ENCODE measurements at places on chromosomes 5 and 9.

- no peak for DNase-seq
These were observed 31.4 kb upstream of the GDNF start for GRCh38 chr5:37871023-37871815.

DNA sequence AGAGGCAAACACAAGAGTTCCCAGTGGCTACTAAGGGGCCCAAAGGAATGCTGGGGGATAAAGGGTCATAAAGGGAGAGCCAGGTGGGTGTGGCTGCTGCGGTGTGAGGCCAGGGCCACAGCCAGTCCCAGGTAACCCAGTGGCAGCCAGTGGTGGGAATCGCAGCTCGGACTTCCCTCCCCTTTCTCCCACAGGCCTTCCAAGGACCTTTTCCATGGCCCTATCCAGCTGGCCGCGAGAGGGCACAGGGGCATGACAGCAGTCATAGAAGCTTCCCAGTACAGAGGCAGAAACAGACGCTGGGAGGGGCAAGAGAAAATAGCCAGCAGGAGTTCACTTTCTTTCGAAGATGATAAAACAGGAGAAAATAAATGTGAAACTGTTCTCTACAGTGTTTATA is 257.6 kb downstream of the SEMA5A start:
- DNase-seq: peak; percentile 86

DNA sequence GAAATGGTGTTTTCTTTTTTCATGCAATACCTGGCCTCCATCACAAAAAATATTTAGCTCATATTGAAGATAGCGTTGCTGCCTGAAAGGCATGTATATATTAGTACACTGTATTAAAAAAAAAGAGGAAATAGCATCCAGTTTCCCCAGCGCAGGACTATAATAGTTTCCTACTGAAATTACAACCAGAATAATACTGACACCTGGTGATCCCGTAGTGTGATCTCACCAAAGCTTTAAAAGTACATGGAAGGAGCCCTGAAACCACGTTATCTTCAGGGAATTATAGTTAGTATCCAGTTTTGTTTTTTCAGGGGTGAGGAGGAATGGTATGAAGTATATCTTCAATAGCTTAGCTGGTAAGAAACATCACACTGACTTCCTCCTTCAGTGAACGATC is 264.9 kb downstream of the CD180 start:
- no peak for DNase-seq

DNA sequence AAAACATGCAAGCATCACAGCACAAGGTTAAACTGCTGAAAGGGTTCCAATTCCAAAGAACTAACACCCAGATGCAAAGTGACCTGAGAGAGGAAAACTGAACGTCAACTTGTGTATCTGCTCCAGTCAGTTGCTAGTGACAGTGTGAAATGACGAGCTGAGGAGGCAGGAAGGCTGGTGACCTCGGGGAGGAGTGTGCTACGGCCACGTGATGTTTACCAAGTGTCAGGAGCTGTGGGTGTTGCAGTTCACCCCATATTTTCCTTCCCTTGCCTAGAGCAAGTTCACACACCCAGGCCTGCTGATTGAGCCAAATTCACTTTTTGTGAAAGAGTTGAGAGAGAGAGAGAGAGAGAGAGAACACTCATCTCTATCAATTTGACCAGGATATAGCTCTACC is 231.6 kb upstream of the ANKH start:
- no peak for DNase-seq

DNA sequence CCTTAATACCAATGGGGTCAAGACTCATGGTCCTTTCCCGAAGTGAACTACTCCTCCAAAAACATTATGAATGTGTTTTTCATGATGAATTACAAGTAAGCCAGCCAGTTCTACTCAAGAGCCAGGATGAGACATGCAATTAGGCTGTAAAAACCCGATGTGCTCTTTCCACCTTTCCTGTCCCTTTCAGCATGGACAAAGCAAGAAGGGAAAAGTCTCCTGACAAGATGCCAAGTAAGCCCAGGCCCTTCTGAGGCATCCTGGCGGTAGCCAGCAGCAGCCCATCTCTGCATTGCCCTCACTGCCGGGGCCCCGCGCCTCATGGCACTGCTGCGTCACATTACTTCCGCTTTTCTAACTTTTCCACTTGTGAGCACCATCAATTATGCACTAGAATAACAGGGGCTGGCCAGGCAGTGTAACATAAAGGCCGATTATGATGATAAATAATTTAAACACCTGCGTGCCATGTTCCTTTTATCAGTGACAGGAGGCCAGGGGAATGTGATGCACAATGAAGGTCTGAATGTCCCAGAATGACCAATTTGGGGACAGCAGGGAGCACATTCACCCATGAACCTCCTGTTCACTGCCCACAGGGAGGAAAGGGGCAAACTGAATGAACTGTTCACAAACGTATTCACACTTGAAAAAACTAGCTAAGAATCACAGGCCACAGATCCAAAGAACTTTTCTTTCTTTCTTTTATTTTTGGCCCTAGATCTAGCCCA is 37.4 kb downstream of the EFNA5 start:
- DNase-seq: no peak

DNA sequence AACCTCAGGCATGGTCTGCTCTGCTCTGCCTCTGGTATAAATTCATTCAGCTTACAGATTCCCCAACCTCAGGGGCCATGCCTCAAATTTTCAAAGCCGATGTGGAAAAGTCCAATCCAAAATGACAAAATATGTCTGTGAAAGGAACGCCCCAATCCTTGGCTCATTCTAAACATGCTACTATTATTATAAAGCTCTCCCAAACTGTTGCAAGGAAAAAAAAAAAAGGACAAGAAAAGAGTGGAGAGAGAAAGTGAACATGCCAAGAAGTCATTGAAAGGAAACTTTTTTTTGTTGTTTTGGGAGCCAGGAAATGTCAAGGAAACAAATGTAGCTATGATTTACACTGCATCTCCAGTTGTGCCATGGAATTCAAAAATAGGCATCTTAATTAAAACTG is 3.8 kb downstream of the COL23A1 start:
- DNase-seq: no peak

- no peak for DNase-seq
These were observed 24.8 kb upstream of the CPEB4 start for GRCh38 chr5:173863359-173863758.

DNA sequence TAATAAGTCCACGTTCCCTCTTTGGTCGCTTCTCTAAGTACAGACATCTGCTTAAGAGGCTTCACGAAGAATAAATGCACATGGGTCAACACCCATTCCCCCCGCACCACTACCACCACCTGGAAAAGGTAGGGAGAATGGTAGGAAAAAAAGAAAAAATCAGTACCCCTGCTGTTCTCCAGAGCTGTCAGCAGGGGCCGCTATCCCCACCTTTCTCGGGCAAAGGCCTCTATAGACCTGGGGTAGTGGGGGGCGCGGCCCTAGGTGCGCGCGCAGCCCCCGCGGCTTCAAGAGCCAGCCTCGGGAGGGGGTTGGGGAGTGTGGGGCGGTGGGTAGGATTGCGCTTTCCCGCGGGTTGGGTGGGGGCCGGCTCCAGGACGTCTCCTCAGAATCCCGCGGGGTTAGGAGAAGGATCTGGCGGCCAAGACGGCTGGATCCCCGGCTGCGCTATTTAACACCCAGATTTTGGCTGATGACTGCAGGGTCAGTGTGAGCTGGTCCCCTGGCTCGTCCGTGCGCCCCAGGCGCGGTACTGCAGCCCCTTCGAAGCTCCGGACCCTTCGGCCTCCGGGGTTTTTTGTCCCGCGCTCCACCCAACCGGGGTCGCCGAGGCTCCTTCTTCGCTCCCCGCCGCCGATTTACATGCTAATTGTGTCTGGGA is 1.6 kb upstream of the SEMA6A start:
- no peak for DNase-seq

- DNase-seq: no peak
These were observed 11.1 kb downstream of the LCP2 start for GRCh38 chr5:170286386-170286925.

GRCh38 chr5:73674669-73675004 is 48.6 kb downstream of the ARHGEF28 start:
- no peak for DNase-seq

DNA sequence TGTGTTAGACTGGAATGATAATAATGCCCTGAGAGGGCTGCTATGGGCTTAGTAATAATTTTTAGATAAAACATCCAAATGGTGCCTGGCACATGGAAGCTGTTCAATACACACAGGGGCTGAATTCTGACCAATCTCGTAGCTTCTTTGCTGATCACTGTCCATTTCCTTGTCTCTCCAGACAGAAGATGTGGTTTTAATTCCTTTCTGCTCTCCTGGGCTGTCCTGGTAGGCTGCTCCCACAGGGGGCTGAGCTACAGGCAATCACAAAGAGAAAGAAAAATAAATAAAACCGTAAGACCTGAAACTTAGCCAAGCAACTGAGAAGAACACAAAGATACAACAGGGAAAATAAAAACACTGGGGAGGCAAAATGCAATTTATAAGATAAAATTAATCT is 136.5 kb downstream of the CDK5RAP2 start:
- no peak for DNase-seq

- no peak for DNase-seq
These were observed 3.1 kb upstream of the ZCCHC10 start for GRCh38 chr5:133029416-133029815.

GRCh38 chr9:112043423-112043822 is 131.7 kb downstream of the SUSD1 start:
- DNase-seq: no peak

DNA sequence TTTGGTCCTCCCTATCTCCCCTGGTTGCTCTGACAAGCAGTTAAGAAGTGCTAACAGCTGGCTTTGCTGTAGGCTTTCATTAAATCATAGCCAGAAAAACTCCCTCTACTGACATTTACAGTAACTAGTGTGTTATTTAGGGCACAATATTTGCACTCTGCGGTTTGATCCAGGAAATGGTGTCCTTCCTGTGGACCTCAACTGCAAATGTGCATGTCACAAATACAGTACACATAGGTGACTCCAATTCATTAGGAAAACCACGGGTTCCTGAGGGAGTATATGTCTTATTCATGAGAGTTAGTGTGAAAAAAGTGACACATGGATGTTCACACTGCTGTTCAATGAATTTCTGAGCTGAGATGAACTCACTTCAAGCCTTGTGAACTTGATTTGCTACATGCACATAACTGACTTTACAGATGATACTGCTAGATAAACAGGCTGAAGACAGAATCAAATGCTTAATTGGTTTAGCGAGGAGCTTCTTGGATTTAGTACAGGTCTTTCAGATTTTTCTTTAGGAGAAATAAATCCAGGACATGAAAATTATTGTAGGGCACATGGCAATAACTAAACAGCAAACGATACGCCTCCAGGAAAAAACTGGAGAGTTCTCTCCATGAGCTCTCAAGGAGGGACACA is 281.5 kb downstream of the EFNA5 start:
- DNase-seq: no peak

DNA sequence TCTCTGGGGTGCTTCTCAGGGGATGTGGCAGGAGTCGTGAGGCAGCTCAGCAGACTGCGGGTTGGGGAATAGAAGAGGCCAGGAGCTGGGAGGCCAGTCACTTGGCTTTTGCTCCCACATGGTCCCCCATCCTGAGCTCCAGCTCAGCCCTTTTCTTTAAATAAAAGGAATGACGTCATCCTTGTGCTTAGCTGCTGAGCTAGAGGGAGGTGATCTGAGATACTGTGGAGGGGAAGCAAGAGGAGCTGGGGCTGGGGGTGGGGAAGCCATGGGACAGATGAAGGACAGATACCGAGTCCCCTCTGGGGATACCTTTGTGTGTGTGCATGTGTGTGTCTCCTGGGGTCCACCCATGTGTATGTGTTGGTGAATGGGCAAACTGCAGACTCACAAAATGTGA is 89.0 kb upstream of the ARAP3 start:
- no peak for DNase-seq

DNA sequence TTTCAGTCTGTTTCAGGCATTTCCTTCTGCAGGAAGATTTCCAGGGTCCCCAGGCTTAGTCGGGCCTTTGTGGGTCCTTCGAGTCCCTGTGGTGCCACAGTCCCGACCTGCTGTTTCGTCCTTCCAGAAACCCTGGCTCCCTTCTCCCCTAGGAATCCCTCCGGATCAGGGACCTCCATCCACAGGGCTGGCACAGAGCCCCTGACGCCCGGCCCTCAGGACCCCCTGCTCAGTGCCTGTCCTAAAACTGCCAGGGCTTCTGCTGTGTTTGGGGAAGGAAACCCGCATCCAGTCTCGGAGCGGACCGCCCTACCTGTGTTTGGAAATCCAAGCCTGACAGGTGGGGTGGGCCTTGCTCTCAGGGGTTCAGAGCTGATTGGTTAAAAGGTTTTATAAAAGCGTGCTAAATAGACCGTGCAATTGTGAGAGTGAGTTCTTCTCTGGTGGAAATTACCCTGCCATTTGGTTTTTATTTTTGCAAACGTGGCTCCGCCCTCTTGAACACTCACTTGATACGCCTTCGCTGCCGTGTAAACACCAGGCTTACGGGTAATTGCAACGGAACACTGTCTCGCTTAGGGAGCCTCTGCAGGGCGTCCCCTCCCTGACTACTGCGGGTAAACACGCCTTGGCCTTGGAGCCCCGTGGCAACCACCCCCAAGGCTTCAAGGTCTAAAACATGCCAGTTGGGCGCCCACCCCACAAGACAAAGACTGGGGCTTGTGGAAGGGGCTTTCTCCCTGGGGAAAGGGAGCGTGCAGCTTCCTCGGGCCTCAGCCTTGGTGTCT is 121.2 kb downstream of the PHF2 start:
- peak; percentile 69 for DNase-seq

- no peak for DNase-seq
These were observed 14.8 kb upstream of the NR3C1 start for GRCh38 chr5:143418140-143418866.

DNA sequence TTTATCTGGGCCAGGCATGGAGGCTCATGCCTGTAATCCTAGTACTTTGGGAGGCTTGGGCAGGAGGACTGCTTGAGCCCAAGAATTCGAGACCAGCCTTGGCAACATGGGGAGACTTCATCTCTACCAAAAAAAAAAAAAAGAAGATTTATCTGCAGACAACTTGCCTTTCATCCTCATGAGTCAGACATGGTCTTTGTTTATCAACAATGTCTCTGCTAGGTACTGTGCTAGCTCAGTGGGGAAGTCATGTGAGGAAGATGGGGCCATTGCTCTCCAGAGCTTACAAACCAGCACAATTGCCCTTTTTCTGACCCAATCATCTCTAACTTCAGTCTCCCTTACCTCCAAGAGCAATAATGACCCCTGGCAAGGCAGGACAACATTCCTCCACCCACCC is 1.6 kb downstream of the URM1 start:
- no peak for DNase-seq

- DNase-seq: no peak
These were observed 56.0 kb downstream of the ZNF510 start for GRCh38 chr9:96721731-96722429.
